Activated CD4-positive, alpha-beta T cell treated with anti-CD3 and anti-CD28 coated beads, Interleukin-2, amount 10 ng/mL, durations not matched to agents 7 days and 5 days (primary cell): ENCODE measurements at places on chromosomes 7 and 10. TPM values are rescaled to one million over a fixed set of nuclear protein-coding genes. Genes with fewer than 3 reads are reported as not detected.
A peak's percentile ranks its signal among the peaks of the same experiment; 100 is the strongest.

- DNase-seq = no peak
Observed at GRCh38 chr7:46244757-46245156, 323.7 kb upstream of the IGFBP3 start.

DNA sequence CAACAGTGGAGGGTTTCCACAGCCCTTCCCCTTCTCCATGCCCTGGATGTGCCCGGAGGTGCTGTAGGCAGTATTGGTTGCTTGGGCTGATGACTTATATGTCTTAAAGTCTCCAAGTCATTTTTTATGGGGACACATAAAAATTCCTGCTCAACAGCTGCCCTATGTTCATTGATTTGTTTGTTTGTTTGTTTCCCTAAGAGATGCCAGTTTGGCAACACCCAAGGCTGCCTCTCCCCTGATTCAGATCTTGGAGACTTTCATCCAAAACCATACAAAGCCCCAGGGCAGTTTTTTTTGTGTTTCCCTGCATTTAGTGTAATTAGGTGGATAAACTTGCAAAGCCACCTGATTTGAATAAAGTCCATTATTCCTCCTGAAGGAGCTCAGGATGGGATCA lies 115.3 kb downstream of the PLPP4 start:
- DNase-seq = no peak

DNA sequence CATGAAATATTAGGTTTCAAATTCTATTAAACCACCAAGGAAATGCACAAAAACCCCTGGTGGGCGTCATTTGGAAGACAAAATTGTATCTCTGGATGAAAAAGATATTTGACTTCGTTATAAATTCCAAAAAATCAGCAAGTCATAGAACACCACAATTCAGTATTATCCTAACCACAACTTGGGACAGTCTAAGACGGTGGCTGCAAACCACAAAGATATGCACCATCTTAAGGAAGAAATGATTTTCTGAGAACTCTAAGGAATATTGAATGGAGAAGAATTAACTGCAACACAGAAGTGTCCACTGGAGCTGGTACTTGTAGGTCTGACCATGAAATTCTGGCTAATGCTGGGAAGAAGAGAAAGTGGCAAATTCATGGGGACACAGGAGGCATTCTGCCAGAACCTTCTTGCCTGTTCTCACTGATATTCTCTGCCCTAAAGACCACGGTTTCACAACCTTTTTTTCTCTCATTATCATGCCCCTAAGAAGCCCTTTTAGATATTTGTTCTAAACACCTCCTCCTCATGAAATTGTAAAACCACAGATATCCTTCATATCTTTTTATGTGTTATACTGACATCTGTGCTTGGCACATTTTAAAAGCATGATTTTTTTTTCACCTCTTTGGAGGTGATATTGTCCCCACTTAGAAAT lies 92.9 kb downstream of the SFMBT2 start:
- DNase-seq = no peak

- DNase-seq = no peak
Observed at GRCh38 chr10:46264336-46264735, 22.5 kb upstream of the ANTXRL start.

- no peak for DNase-seq
Observed at GRCh38 chr10:87915989-87916388, 52.6 kb downstream of the PTEN start.

- DNase-seq = no peak
Observed at GRCh38 chr7:81414411-81414810, 355.4 kb downstream of the HGF start.

DNA sequence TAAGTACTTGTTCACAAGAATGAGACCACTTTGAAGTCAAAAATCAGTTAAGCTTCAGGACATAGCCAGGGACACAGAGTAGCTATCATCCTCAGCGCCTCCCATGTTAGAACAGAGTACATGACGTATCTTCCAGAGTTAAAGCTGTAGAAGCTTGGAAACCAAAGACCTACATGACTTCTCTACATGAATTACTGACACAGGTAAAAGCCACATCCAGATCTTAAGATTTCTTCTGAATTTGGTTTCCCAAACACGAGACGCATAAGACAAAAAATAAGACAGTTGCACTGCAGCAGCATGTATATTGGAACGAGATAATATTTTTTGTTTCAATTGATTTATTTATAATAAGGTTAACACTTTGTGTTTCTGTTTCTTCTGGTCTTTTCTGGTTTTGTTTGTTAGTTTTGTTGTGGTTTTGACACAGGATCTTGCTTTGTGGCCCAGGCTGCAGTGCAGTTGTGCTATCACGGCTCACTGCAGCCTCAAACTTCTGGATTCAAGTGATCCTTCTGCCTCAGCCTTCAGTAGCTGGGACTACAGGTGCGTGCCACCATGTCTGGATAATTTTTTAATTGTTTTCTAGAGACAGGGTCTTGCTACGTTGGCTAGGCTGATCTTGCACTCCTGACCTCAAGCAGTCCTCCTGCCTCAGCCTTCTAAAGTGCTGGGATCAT lies 10.2 kb upstream of the EPC1 start:
- DNase-seq = peak; percentile 63

DNA sequence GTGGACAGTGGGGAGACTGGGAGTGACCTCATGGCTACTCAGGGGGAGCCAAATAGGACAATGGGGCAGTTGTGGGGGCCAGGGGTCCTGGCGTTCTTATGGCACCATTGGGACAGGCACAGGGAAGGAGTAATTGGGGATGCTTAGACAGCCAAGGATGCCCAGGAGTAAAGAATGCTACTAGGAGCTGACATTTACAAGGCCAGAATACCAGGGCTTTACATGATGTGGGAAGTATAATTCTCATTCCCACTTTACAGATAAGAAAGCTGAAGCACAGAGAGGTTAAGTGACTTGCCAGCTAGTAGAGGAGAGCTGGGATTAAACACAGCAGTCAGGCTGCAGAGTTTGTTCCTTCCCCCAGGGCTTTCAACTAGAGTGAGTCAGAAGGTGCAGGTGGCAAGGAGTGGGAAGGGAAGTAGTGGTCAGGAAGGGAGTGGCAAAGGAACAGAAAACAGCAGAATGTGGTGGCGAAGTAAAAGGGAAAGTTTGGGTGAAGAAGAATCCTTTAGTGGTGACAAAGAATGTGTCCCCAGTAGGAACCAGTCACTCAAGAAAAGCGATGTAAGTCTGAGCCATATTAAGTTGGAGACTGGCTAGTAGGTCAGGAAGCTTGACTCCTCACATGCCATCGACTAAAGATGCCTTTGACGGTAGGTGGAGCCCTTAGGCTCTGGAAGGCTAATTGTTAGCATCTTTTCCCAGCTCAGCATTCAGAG lies 32.8 kb downstream of the CPVL start:
- DNase-seq = peak; percentile 13

GRCh38 chr10:58615237-58615935 lies 102.7 kb downstream of the BICC1 start:
- DNase-seq = no peak

- DNase-seq = no peak
Observed at GRCh38 chr10:79905322-79906314, 43.3 kb downstream of the SFTPD start.

GRCh38 chr10:31897506-31897905 lies 31.1 kb downstream of the ARHGAP12 start:
- DNase-seq = no peak

GRCh38 chr10:49322371-49323170 lies 23.6 kb downstream of the C10orf71 start:
- DNase-seq = no peak

DNA sequence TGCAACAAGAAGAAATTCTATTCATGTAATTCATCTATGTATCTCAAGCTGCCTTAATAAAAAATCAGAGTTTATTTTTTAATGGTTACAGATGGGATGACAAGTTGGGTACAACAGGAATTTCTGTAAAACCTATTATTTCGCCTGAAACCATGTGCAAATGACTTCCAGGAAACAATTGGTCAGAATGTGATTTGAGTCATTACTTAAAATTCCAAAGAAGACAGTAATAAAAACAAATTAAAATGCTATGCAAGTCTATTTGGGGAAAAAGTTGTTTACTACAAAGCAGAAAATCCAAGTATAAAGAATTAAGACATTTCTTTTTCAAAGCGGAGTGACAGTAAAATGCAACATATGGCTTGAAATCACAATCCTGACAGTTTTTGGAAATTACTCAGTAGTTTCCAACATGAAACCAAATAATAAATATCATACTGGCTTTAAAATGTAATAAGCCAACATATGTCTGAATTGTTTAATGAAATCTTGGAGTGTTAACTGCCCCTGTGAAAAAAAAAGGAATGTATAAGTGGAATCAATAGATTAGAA lies 41.5 kb upstream of the SEMA3C start:
- no peak for DNase-seq

- no peak for DNase-seq
Observed at GRCh38 chr7:45703911-45704682, 129.9 kb downstream of the ADCY1 start.

DNA sequence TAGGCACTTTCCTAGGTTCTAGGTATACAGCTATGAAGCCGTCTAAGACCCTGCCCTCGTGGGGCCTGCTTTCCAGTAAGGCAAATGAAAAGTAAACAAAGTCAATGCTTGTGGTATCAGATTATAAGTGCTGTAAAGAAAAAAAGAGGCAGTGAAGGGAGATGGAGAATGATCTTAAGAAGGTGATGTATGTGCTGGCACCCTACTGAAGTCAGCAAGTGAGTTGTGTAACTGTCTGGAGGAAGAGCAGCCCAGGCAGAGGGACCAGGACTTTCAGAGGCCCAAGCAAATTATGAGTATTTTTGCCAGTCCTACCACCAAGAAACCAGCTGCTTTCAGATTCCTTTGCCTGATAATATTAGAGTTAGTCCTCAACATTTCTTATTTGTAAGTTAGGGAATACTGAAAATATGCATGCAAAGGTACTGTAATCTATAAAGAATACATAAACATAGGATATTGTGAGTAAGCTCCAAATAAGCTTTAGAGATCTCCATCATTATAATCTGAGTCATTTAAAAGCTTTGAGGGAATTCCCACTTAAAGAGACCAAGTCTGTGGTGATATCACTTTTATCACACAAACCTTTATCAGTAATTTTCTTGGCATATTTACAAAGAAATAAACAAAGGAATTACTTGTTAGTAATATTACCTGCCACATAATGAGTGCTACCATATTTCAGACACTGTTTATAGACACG lies 329.2 kb upstream of the LRGUK start:
- no peak for DNase-seq

DNA sequence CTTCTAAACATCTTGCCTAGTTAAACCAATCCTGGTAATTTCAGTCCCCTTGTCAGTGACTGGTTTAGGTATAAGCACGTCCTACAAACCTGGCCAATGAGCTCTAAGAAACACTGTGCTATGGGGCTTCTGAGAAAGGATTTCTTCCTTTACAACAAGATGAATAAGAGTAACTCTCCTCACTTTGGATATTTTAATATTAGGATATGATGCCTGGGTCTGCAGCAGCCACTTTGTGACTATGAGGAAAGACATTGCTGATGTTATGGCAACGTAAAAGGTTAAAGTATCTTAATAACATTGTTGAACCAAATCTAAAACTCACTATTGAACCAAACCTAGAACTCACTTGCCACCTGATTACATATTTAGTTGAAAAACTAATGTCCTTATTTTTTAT lies 26.5 kb upstream of the EPC1 start:
- no peak for DNase-seq

DNA sequence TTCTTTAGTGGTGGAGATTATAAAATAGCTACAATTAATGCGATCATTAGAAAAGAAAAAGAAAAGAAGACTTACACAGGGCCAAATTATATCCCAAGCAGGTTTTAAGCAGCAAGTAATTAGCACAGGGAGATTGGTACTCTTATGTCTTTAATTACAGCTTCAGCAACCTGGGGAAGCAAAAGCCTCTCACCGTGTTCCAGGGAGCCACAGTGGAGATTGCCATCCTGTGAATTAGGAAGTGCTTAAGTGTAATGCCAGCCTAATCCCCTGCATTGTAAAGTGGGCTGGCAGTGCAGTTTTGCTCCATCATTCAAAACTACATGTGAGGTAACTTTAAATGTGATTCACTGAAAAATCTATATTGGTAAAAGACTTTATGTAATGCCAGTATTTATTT lies 533.5 kb upstream of the COBL start:
- DNase-seq = no peak

- DNase-seq = no peak
Observed at GRCh38 chr10:78925800-78926319, 142.9 kb upstream of the ZMIZ1 start.

DNA sequence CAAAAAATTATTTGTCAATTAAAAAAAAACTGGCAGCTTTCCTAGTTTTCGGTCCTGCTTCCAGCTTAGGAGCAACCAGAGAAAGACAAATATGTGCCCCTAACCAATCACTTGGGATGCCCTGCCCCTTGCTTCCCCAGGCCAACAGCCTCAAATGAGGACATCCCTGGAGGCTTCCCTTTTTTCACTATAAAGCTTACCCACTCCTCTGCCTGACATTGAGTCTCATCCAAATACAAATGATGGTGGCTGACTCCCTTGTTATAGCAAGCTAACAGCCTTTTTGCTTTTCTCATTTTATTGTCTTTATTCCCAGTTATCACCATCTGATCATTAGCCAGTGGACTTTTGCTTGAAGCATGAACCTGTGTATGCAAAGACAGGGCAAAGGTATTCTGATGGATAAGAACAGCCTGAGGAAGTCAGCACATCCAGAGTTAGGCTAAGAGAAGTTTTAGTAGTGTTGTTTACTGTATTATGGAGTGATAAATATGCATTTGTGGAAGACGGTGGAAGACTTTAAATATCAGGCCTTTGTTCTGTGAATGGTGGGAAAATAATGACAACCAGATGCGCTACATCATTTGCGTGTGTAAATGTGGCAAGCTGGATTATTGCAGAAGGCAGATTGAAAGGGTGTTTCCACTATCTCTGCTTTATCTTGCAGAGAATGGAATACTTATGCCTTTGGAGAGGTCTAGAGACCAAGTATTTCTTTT lies 1.7 kb upstream of the CCM2 start:
- DNase-seq = no peak

PRSS37 gene
- not detected for total RNA-seq

SLC16A9 gene
- 0.08 TPM for total RNA-seq

TACC2 gene
- not detected for total RNA-seq

MEOX2 gene
- total RNA-seq = not detected

SDK1 gene
- 0.17 TPM for total RNA-seq

TSPAN12 gene
- not detected for total RNA-seq

JAKMIP3 gene
- 0.12 TPM for total RNA-seq

SFTPA1 gene
- total RNA-seq = not detected

VAX1 gene
- total RNA-seq = not detected

SLIT1 gene
- 1.6 TPM for total RNA-seq

SLC26A4 gene
- 1.3 TPM for total RNA-seq

ADAM22 gene
- 0.96 TPM for total RNA-seq

CDHR3 gene
- total RNA-seq = 2.7 TPM

CRTAC1 gene
- total RNA-seq = not detected

GCK gene
- not detected for total RNA-seq

PRSS1 gene
- not detected for total RNA-seq

PCDH15 gene
- total RNA-seq = not detected
